ENCODE measurements at places on chromosomes 12 and 14. TPM values are rescaled to one million over a fixed set of nuclear protein-coding genes. Genes with fewer than 3 reads are reported as not detected.

DNA sequence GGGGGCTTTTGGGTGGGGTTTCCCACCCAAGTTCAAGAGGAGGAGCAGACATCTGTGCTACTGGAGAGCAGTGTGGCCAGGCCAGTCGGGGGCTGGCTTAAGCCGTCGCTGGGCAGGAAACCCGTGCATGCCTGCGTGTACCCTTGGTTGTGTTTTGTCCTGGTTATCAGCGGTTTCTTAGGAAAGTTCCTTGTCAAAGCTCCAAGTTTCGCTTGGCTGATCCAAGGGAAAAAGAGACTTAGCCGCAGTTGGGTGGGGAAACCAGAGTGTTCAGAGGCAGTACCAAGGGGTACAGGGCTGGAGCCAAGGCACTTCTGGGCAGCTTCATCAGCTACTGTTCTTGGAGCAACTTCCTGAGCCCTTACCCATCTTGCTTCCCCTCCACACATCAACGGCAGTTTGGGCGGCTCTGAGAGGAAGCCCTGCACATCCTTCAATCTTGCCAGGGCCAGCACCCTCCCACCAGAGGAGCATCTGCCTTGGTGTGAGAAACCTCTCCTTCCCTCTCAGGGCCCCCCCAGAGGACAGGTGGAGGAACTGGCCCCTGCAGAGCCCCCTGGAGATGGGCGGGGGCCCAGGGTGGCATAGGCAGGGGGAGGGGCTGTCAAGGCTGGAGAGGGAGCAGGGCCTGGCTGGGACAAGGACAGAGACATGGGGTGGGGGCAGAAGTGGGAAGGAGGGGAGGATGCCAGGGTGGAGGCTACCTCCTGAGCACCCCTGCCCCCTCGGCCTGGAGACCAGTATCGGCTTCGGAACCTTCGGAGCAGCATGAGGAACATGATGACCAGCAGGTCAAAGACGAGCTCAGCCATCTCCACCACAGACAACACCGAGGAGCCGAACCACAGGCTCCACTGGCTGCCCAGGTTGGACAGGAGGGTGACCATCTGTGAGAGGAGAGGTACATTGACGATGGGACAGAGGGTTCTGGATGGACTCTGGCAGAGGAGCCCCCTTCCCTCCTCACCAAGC, 5.8 kb upstream of the TNFRSF1A start:
- peak; percentile 92 for DNase-seq
- H3K4me1 ChIP-seq = peaks cover 47% of the 10 kb centered on the region
- H3K4me3 ChIP-seq = no peak overlapping the region
- no peaks in the 10 kb centered on the region for H3K36me3 ChIP-seq
- H3K27ac ChIP-seq = peak overlapping the region; percentile 61

GRCh38 chr14:23110579-23111365, 6.0 kb upstream of the CIROP start:
- no peaks in the 10 kb centered on the region for H3K27me3 ChIP-seq
- no peak overlapping the region for H3K4me3 ChIP-seq
- no peaks in the 10 kb centered on the region for H3K36me3 ChIP-seq
- peaks cover 15% of the 10 kb centered on the region for H3K4me1 ChIP-seq
- DNase-seq = no peak

GRCh38 chr14:84975241-84975902, 554.6 kb upstream of the FLRT2 start:
- no peak for DNase-seq
- H3K36me3 ChIP-seq = no peaks in the 10 kb centered on the region
- no peaks in the 10 kb centered on the region for H3K27me3 ChIP-seq
- H3K4me3 ChIP-seq = no peak overlapping the region

DNA sequence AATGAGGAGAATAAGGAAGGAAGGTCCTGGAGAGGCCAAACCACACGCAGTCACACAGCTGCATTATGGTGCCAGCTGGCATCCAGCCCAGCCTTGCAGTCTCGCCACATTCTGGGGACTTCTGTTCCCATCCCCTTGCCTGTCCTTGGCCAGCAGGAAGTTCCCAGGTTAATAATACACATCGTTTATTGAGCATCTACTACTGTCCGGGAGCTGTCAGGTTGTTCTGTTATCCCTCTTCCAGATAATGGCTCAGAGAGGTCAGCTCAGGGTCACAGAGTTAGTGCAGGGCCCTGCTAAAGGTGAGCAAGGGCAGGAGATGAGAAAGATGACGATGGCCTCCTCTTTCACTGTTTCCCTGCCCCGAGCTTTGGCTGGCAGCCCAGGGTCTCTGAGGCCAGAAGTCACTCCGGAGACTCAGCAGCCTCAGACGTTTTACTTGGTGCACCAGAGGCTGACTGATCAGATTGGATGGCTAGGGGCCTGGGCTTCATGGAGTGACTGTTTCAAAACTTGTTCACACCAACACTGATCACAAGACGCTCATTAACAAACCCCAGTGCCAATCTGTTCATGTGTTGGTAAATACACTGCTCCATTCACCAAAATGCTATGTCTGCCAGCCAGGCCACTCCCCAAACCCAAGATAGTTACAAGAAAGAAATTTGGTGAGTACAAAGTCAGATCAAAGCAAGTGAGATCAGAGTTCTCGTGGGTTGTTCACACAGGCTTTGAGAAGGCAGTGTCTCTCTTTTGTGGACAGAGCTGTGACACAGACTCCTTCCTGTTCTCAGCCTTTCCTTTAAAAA, 79.2 kb downstream of the B4GALNT3 start:
- DNase-seq = no peak
- no peak overlapping the region for H3K4me3 ChIP-seq
- peak overlapping the region; percentile 7 for H3K27ac ChIP-seq
- no peaks in the 10 kb centered on the region for H3K36me3 ChIP-seq
- peaks cover 47% of the 10 kb centered on the region for H3K4me1 ChIP-seq

DNA sequence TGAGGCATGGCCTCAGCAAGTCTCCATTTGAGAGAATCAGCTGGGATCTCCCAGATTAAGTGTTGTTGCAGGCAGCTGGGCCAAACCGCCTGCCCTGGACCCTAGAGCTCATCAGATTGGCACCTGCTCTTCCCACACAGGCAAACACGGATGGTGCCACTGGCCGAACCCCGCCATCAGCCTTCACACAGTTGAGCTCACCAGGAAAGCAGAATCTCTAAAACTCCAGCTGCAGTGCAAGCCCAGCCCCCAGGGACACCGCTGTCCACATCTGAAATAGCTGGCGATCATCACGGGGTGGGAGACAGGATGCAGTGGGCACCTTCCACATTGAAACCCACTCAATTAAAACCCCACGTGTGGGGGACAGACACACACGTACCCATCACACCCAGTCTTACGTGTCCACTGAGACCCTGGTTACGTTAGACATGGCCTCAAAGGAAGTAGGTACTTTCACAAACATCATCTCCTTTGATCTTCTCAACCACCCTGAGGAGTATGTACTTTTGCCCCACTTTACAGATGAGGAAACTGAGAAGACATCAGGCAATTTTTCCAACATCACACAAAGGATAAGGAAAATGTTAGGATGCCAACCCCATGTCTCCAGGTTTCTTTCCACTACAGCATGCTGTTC, 88.8 kb downstream of the SINHCAF start:
- H3K36me3 ChIP-seq = no peaks in the 10 kb centered on the region
- DNase-seq = peak; percentile 28
- H3K27ac ChIP-seq = no peak overlapping the region
- no peaks in the 10 kb centered on the region for H3K27me3 ChIP-seq

GRCh38 chr12:75603475-75603874, 92.1 kb upstream of the KRR1 start:
- H3K4me3 ChIP-seq = no peak overlapping the region
- H3K27ac ChIP-seq = no peak overlapping the region
- no peak for DNase-seq
- H3K4me1 ChIP-seq = no peaks in the 10 kb centered on the region
- H3K27me3 ChIP-seq = no peaks in the 10 kb centered on the region

DNA sequence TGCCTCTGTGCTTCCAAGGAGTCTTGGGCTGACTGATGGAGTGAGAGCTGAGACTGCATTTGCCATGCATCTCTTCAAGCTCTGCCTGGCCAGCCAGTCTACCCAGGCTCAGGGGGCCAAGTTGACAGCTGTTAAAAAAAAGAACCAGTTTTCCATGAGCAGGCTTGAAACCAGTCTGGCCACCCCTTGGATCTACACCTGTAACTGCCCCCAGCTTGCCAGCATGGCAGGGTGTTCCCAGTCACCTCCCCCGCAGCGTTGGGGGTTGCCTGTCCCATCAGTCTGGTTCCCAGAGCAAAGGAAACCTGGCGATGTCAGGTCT, 202.7 kb downstream of the ZFP36L1 start:
- no peak for DNase-seq
- no peaks in the 10 kb centered on the region for H3K36me3 ChIP-seq
- peak overlapping the region; percentile 51 for H3K27ac ChIP-seq
- no peaks in the 10 kb centered on the region for H3K27me3 ChIP-seq
- no peak overlapping the region for H3K4me3 ChIP-seq

DNA sequence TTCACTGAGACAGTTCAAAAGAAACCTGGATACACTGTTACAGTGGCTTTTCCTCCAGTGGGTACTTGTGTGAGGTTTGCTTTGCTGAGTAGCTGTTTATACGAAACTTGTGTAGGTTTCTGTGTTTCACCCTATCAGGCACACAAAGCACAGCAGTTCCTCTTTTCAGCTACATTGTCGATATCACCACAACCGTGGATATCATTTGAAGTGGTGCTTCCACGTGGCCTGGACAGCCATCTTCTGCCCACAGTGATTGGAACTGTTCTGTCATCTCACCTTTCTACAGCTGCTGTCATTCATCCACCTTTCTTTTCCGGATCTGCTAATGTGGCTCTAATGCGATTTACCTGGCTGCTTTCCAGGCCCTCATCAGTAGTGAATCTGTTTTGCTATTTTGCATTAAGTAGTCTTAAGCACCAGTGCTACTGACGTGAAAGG, 368.8 kb downstream of the SYT1 start:
- no peak overlapping the region for H3K4me3 ChIP-seq
- no peaks in the 10 kb centered on the region for H3K27me3 ChIP-seq
- H3K27ac ChIP-seq = no peak overlapping the region
- no peak for DNase-seq
- no peaks in the 10 kb centered on the region for H3K4me1 ChIP-seq

GRCh38 chr14:67734675-67735074, 33.0 kb downstream of the RDH12 start:
- H3K36me3 ChIP-seq = no peaks in the 10 kb centered on the region
- H3K27ac ChIP-seq = no peak overlapping the region
- no peak overlapping the region for H3K4me3 ChIP-seq
- no peaks in the 10 kb centered on the region for H3K27me3 ChIP-seq
- no peak for DNase-seq
- peaks cover 20% of the 10 kb centered on the region for H3K4me1 ChIP-seq

Gene LRCOL1
- total RNA-seq = not detected

Gene DIO3
- 0.55 TPM for total RNA-seq

Gene CYP46A1
- 1.4 TPM for total RNA-seq

Gene ASCL1
- total RNA-seq = not detected

Gene KRT74
- total RNA-seq = 2.9 TPM

Gene PRPH
- not detected for total RNA-seq

Gene TC2N
- total RNA-seq = 3.9 TPM

Gene FLVCR2
- 5.5 TPM for total RNA-seq
